ENCODE measurements at places on chromosomes 7 and 10.

DNA sequence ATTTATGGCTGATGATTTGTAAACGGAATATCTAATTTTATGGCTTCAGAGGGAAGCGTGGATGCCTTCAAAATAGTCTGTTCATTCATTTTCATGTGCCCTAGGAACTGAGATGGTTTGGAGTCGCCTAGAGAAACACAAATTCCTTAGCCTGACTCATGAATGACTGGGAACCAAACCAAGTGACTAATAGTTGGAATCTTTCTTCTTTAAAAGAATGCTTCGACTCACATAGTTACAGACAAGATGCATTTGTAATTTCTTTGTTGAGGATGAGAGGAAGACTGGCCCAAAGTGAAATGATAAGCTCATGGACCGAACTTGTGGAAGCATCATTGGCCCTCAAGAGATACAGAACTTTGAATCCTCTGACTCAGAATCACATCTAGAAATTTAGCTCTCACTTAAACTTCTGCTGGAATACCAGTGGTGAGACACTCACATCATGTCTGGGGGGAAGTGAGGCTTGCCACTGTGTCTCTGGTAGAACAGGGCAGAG lies 1107.2 kb downstream of the NRG3 start:
- DNase-seq = no peak

GRCh38 chr7:157612664-157613561 lies 276.1 kb downstream of the DNAJB6 start:
- DNase-seq = peak; percentile 34

DNA sequence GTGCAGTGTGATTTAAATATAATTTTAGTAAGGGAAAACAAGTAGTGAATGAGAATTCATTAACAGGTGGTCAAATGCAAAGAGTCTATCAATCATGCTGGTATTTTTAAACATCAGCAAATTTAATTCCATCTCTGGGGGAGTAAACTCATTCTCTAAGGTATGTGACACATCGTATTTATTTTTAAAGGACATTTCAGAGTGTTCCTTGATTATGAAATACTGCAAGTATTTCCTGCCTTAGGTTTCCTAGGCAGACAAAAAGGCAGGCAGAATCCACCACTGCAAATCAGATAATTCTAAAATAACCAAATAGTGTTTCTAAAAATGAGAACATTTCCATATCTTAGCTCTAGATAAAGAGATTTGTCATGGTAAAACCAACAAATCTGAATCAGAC lies 193.8 kb downstream of the LRRTM3 start:
- no peak for DNase-seq

- DNase-seq = peak; percentile 54
Measured at GRCh38 chr10:98242823-98243222, 25.2 kb downstream of the LOXL4 start.

- DNase-seq = no peak
Measured at GRCh38 chr10:130869179-130869841, 442.2 kb downstream of the TCERG1L start.

Data from hematopoietic multipotent progenitor cell treated with erythropoietin and hydrocortisone succinate and interleukin-3 and kit ligand, for 6 days (in vitro differentiated cells).